Left lung (tissue), 14 donors: ENCODE measurements at places on chromosomes 16 and 17. TPM values are rescaled to one million over a fixed set of nuclear protein-coding genes. Genes with fewer than 3 reads are reported as not detected.

The EPN2 gene
- total RNA-seq, result 49.1 TPM

GRCh38 chr16:89841275-89841674 is 13.0 kb downstream of the SPIRE2 start:
- no peak for DNase-seq
- no peaks in the 10 kb centered on the region for H3K36me3 ChIP-seq
- no peak overlapping the region for H3K27ac ChIP-seq
- no peaks in the 10 kb centered on the region for H3K27me3 ChIP-seq

The SLFN14 gene
- 0.21 TPM for total RNA-seq

DNA sequence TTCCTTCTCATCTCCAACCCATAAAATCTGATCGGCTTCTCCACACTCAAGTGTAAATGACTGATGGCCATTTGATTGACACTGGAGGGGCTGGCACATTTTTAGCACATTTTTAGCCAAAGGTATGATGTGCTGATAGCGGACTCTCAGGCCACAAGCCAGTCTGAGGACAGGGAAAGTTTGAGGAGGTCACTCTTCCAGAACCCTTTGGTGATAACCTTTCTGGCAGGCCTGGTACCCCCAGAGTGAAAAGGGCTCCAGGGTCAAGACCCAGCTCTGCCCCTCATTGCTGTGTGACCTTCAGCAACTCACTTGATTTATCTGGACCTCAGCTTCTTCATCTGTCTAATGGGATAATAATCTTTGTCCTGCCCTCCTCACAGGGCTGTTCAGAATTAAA is 1.7 kb upstream of the NLRC5 start:
- no peaks in the 10 kb centered on the region for H3K36me3 ChIP-seq
- DNase-seq, result no peak
- peak overlapping the region; percentile 88 for H3K4me3 ChIP-seq
- no peak overlapping the region for H3K27ac ChIP-seq
- peaks cover 82% of the 10 kb centered on the region for H3K4me1 ChIP-seq

The NPIPB13 gene
- total RNA-seq, result 27.0 TPM

The CSH2 gene
- not detected for total RNA-seq

The C16orf95 gene
- total RNA-seq, result 2.3 TPM

GRCh38 chr17:38567350-38567749 is 38.4 kb downstream of the SRCIN1 start:
- peaks cover 53% of the 10 kb centered on the region for H3K27me3 ChIP-seq
- H3K36me3 ChIP-seq, result no peaks in the 10 kb centered on the region
- no peak overlapping the region for H3K4me3 ChIP-seq
- DNase-seq, result no peak
- H3K27ac ChIP-seq, result no peak overlapping the region
